DND-41 (cell line): ENCODE measurements at places on chromosomes 3 and 15.

GRCh38 chr15:56042982-56043980 lies 49.9 kb upstream of the NEDD4 start:
- DNase-seq = peak; percentile 62

- DNase-seq = no peak
Observed at GRCh38 chr15:74340150-74340549, 27.3 kb downstream of the CYP11A1 start.

DNA sequence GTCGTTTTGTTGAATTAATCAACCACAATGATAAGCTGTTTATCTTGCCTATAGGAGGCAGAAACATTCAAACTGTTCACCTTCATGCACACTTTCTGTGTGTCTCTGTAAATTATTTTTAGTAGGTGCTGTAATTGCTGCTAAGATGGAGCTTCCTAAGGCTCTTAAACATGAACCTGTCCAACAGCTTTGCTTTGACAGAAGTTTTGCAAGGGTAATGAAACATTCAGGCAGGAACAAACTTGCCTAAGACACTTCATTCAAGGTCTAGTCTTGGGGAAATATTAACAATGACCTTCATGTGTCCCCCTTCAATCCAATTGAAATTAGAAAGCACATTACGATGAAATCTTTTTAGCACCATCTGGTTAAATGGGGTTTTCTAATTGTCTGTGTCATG lies 156.1 kb downstream of the DIPK2A start:
- DNase-seq = no peak

GRCh38 chr15:90617171-90617570 lies 87.4 kb downstream of the CRTC3 start:
- DNase-seq = no peak

- no peak for DNase-seq
Observed at GRCh38 chr3:38348903-38349302, 2.3 kb downstream of the XYLB start.

GRCh38 chr3:13022348-13023234 lies 50.6 kb downstream of the IQSEC1 start:
- peak; percentile 40 for DNase-seq

- DNase-seq = no peak
Observed at GRCh38 chr3:128549283-128550112, 56.5 kb upstream of the GATA2 start.

GRCh38 chr3:87128006-87128405 lies 99.1 kb upstream of the CHMP2B start:
- DNase-seq = no peak

- no peak for DNase-seq
Observed at GRCh38 chr15:59443341-59444072, 5.5 kb downstream of the FAM81A start.

DNA sequence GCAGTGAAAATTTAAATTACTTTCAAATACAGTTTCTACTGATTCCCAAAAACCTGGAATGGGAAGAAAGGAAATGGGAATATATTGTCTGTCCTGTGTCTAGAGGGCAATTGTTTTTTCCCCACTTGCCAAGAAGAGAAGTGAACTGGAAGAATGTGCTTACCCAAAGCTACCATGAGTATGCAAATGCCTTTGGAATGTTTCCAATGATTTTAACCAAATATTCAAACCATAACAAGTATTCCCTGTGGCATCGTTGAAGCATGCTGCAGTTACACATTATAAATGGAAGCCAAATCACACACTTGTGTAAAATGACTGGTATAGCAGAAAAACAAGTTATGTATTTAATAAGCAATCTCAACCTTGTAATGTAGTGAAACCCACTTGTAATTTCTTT lies 368.2 kb downstream of the GBE1 start:
- DNase-seq = no peak

DNA sequence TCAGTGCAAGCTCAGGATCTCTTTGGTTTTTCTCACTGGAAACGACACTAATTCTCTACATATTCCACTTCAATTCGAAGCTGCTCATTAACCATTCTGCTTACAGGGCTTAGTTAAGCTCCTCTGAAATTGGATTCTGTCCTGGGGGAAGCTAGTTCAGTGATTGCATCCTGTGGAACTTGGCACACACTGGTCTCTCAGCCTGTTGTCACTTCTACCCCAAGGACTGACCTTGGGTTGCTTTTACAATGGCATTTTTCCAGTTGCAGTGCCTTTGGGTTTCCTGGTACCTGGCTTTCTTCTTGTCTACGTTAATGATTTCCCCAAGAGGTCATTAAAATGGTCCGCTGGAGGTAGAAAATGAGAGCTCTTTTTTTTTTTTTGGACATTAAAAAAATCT lies 33.3 kb upstream of the GABRB3 start:
- no peak for DNase-seq

DNA sequence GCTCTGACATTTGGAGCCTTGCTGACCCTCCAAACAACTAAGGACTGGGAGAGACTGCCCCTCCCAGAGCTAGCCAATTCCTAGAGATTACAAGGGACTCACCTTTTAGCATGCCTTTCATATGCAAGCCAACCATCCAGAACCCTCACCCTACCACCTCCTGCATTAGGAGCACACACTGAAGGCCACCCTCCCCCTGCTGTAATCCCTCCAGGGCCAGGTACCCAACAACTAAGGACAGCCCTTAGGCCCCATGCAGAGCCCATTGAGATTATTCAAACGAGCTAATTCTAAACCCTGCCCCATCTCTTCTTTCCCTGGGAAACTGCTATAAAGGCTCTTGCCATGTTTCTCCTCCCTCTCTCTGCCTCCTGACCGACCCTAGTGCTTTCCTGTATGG lies 352.6 kb downstream of the ERC2 start:
- no peak for DNase-seq

- DNase-seq = no peak
Observed at GRCh38 chr3:171838218-171838720, 4.9 kb upstream of the TMEM212 start.

DNA sequence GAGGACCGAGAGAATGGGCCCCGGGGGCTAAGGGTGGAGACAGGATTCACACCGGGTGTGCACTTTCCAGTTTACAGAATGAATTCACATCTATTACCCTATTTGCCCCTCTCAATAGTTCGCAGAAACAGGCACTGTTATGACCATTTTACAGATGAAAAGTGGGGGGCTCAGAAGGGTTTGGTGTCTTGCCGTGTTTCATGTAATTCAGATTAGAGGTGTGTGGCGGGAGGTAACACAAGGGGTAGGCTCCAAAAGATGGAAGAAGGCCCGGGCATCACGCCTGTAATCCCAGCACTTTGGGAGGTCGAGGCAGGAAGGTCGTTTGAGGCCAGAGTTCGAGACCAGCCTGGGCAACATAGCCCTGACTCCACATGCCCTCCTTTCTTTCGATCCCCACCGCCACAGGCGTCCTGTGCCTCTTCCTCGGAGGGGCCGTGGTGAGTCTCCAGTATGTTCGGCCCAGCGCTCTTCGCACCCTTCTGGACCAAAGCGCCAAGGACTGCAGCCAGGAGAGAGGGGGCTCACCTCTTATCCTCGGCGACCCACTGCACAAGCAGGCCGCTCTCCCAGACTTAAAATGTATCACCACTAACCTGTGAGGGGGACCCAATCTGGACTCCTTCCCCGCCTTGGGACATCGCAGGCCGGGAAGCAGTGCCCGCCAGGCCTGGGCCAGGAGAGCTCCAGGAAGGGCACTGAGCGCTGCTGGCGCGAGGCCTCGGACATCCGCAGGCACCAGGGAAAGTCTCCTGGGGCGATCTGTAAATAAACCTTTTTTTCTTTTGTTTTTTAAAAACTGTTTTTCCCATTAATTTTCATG lies 3.4 kb downstream of the DUOXA2 start:
- DNase-seq = no peak

- DNase-seq = peak; percentile 20
Observed at GRCh38 chr3:161630794-161631193, 134.2 kb downstream of the OTOL1 start.

DNA sequence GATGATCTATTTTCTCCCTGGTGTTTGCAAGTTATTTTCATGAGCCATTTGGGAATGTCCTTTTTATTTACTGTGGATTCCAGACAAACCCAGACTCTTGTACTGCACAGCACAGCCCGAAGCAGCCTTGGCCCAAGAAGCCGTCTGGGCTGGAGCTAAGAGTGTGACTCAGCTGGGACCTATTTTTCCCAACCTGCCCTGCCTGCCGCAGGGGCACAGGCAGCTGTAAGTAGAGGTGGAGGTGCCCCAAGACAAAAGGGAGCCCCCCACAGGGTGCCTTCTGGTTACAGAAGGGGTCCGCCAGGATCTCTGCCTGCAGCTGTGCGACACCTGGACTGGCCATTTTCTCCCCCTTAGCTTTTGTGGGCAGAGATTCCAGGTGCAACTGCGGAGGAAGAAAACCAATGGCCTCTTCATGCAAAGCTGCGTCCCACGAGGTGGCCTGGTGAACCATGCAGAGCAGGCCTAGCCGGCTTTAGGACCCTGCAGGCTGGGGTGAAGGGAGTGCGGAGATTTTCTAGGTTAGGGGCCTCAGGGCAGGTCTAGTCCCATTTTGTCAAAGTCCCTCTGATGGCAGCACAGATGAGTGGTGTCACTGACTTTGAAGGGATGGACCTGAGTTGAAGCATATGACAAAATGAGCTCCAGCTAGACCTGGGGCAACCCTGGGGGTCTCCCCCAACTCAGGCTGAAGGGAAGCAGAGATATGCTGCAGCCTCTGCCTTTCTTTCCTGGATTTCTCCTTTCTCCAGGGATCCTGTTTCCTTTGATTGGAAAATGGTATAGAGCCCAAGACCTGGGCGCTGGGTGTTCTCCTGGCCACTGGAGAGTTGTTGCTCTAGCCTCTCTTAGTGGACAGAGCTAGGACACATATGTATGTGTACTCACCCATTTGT lies 131.2 kb downstream of the KLF13 start:
- DNase-seq = no peak

- DNase-seq = no peak
Observed at GRCh38 chr3:77414881-77415280, 375.0 kb downstream of the ROBO2 start.

DNA sequence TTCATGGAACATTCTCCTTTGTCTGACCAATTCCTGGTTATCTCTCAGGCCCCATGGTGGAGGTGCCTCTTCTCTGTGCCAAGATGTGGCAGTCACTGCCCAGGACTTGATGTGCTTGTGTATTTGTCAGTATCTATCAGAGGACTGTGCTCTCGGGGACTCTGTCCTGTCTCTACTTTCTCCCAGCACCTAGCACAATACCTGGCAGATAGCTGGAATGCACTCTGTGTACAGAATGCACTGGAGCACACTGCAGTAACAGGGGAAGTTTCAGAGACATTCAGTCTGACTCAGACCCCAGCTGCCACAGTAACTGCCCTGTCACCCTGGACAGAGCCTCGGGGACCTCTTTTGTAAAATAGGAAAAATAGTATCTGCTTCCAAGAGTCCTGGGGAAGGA lies 34.6 kb upstream of the SV2B start:
- DNase-seq = no peak

- DNase-seq = no peak
Observed at GRCh38 chr3:14423963-14424362, 21.6 kb downstream of the SLC6A6 start.

GRCh38 chr3:182802413-182803390 lies 9.4 kb downstream of the ATP11B start:
- no peak for DNase-seq

- no peak for DNase-seq
Observed at GRCh38 chr3:142907996-142908395, 19.1 kb upstream of the PCOLCE2 start.

DNA sequence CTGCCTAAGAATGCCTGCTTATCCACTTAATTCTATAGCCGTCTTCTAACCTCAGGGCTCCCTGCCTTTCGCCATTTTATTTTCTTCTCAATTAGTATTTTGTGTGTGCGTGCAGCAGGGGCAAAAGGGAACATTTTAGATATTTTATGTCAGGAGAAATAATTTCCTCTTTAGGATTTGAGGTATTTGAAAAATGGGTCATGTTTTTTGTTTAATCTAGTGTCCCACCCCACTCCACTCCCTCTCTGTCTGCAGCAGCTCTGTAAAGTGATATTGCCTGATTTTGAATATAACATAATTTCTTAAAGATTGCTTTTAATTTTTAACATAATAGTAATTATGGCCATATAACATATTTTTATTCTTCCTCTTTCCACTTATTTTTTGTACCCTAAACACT lies 593.2 kb upstream of the DPPA4 start:
- DNase-seq = no peak

GRCh38 chr3:171876680-171877147 lies 33.6 kb downstream of the TMEM212 start:
- no peak for DNase-seq

- DNase-seq = no peak
Observed at GRCh38 chr3:170467007-170467406, 48.3 kb downstream of the CLDN11 start.

GRCh38 chr15:45265506-45265905 lies 13.5 kb downstream of the SLC28A2 start:
- DNase-seq = no peak

- DNase-seq = no peak
Observed at GRCh38 chr15:99228120-99228770, 21.1 kb downstream of the TTC23 start.

- DNase-seq = no peak
Observed at GRCh38 chr3:141858312-141858711, 18.1 kb upstream of the ATP1B3 start.

GRCh38 chr3:13044496-13045240 lies 28.6 kb downstream of the IQSEC1 start:
- DNase-seq = no peak

- DNase-seq = no peak
Observed at GRCh38 chr3:102514241-102514640, 79.4 kb downstream of the ZPLD1 start.

- no peak for DNase-seq
Observed at GRCh38 chr3:186340204-186340603, 21.8 kb downstream of the DGKG start.

DNA sequence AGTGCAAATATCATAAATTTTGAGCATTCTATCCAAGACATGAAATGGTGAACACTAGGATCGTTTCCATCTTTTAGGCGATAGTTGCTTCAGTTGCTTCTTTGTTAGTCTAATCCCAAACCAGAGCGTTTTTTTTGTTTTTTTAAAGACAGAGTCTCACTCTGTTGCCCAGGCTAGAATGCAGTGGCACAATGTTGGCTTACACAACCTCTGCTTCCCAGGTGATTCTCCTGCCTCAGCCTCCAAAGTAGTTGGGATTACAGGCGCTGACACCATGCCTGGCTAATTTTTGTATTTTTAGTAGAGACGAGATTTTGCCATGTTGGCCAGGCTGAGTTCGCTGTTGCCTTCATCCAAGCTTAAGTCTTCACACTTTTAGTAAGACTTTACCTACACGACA lies 265.3 kb downstream of the SHQ1 start:
- DNase-seq = no peak

- DNase-seq = no peak
Observed at GRCh38 chr15:60223176-60223575, 174.6 kb downstream of the ANXA2 start.

- DNase-seq = no peak
Observed at GRCh38 chr3:107986505-107986904, 104.3 kb downstream of the CD47 start.

DNA sequence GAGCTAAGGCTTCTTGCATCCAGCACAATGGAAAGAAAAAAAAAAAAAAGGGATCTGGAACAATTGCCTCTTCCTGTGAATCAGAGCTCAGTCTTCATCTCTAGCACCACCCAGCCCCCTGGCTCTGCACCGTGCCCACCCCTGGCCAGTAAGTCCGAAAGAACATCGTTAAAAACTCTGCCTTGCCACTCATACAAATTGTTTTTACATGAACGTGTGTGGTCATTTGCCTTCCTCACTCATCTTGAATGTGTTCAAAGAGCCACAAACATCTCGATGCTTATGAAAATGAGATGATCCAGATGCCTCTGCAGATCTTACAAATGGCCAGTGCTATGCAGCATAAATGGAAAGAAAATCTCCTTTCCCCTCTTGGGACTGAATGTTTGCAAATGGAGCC lies 400.0 kb upstream of the PPP2R3A start:
- DNase-seq = no peak
